Fibroblast of skin of abdomen (primary cell): ENCODE measurements at places on chromosomes 5 and 9.
A peak's percentile ranks its signal among the peaks of the same experiment; 100 is the strongest.

- DNase-seq = no peak
Measured at GRCh38 chr9:135299651-135300345, 179.8 kb upstream of the PPP1R26 start.

- DNase-seq = no peak
Measured at GRCh38 chr9:121349009-121349408, 21.0 kb downstream of the STOM start.

DNA sequence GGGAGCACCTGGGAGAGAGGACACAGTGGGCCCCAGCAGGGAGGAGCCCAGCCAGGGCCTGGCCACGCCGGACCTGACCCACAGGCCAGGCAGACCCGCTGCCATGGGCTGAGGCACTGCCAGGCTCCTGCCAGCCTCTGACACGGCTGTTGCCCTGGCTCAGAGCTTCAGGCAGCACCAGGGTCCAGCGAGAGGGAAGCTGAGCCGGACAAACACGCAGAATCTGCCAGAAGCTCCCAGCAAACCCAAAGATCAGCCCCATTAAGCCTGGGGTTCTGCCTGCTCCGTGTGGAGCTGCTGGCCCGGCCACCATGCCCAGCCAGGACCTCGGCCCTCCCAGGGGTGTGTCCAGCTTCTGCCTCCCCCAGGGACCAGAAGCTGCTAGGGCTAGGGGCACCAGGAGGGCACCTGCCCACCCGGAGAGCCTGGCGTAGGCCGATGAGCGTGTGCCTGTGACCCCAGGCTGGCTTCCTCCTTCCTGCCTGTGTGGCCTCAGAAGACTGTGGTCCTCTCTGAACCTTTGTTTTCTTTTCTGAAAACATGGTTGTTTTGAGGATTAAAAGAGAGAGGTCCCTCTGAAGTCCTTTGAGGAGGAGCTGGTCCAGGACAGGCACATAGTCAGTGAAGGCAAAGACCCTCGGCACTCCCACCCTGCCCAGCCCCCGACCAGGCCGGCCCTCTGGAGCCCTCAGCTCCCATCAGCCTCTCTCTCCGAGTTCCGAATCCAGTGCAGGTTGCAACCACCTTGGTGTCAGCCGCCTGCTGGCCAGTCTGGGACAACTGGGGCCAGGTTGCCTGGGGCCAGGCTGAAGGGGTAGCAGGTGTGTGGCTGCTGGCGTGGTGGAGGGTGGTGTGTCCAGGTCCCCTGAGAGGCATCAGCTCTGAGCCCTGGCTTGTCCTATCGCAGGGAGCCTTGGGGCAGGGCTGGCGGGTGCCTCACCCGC is 39.6 kb downstream of the KCNT1 start:
- no peak for DNase-seq

GRCh38 chr5:95837492-95837891 is 15.0 kb upstream of the GLRX start:
- DNase-seq = no peak

GRCh38 chr9:92325269-92325990 is at the start of the genes CENPP and NOL8:
Gene CENPP (plus strand): TSS chr9:92325953.
Gene NOL8 (minus strand): TSS chr9:92325350. CDS start chr9:92324161, 1,189 bp downstream.
- peak; percentile 88 for DNase-seq

GRCh38 chr5:109953761-109954160 is 264.0 kb downstream of the MAN2A1 start:
- no peak for DNase-seq

DNA sequence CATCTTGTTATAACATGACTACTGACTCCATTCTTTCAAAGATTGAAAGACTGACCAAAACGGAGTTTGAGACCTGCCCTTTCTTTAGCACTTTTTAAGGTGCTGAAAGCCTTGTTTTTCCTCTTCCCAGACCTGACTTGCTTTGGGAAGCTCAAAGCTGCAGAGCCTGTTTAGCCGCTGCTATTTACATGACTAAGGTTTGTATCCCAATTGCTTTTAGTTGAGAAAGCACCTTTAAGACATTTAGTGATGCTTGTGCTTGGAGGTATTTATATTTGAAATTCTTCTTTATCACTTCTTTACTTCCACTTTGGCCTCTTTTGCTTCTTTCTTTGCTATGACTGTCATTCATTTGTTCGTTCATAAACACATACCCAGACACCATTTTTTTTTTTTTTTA is 182.6 kb upstream of the ELL2 start:
- DNase-seq = no peak

GRCh38 chr5:76675364-76675763 is 40.6 kb upstream of the F2R start:
- no peak for DNase-seq

- no peak for DNase-seq
Measured at GRCh38 chr9:135927195-135928013, 20.1 kb upstream of the CAMSAP1 start.

DNA sequence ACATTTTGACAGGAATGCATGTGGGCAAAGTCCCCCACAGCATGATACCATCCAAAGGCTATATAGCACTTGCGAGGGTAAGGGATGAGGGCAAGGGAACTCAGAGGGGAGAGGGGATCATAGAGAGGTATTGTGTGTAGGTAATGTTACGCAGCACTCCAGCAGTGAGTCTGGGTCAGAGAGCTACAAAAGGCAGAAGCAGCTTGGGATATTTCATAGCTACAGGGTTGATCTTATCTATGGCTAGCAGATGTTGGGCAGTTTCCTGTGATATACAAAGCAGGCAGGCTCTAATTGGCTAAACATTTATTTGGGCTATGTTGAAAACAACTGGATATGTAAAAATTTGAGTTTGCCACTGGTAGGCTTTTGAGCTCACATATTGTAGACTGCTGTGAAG is 17.8 kb upstream of the SLCO4C1 start:
- no peak for DNase-seq

DNA sequence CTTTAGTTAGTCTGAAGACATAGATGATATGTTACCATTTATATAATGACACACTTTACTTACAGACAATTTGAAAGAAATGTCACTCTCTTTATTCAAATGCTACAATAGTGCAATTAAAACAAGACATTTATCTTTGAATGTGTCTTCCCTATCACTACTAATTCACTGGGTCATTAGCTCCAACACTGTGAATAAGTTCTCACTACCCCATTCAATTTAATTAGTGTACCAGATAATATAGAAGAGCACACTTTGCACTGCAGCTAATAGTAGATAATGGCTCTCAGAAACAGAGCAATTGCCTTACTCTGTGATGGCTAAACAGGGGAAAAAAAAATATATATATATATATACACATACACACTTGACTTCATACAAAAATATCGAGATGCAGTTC is 497.0 kb downstream of the DTWD2 start:
- DNase-seq = no peak

DNA sequence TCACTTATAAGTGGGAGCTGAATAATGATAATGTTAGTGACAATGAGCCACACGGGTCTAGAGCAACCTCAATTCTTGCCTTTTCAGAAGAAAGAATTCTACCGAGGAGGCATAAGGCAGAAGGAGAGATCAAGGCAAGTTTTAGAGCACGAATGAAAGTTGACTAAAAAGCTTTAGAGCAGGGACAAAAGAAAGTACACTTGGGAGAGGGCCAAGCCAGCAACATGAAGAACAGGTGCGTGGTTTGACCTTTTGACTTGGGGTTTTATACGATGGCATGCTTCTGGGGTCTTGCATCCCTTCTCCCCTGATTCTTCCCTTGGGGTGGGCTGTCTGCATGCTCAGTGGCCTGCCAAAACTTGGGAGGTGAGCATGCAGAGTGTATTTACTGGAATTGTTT is 12.5 kb upstream of the OXCT1 start:
- DNase-seq = no peak

- no peak for DNase-seq
Measured at GRCh38 chr9:86859056-86859455, 88.2 kb downstream of the GAS1 start.

GRCh38 chr5:57348376-57349140 is 134.1 kb downstream of the ACTBL2 start:
- DNase-seq = no peak

DNA sequence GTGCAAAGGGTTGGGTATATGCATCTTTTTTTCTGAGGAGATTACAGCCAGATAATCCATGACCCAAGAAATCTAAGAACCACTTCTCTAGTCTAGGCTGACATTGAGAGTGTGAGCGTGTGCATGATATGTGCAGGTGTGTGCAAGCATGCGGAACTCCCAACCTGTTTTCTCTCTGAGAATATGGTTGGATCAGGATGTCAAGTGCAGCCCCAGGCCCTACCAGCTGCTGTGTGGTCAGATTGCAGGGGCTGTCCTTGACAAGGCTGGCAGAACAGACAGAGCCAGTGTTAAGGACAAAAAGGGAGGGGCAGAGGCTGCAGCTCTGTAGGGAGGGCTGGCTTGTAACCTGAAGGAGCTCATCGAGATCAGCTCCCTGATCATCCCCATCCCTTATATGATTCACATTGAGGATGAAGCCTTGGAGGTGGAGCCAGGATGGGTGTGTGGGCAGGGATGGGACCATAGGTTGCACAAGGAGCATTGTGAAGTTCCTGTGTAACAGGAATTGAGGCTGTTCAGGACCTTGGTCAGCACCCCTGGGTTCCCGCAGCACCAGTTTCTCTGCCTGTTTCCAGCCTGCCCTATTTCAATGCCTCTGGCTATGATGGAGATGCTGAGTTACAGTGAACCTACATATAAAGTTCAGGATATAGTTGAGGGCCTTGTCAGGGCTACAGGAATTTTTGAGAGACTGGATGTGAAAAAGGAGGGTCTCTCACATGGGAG is 52.6 kb upstream of the ARAP3 start:
- peak; percentile 46 for DNase-seq
